D341Med (cell line): ENCODE measurements at places on chromosomes 6 and 20.

DNA sequence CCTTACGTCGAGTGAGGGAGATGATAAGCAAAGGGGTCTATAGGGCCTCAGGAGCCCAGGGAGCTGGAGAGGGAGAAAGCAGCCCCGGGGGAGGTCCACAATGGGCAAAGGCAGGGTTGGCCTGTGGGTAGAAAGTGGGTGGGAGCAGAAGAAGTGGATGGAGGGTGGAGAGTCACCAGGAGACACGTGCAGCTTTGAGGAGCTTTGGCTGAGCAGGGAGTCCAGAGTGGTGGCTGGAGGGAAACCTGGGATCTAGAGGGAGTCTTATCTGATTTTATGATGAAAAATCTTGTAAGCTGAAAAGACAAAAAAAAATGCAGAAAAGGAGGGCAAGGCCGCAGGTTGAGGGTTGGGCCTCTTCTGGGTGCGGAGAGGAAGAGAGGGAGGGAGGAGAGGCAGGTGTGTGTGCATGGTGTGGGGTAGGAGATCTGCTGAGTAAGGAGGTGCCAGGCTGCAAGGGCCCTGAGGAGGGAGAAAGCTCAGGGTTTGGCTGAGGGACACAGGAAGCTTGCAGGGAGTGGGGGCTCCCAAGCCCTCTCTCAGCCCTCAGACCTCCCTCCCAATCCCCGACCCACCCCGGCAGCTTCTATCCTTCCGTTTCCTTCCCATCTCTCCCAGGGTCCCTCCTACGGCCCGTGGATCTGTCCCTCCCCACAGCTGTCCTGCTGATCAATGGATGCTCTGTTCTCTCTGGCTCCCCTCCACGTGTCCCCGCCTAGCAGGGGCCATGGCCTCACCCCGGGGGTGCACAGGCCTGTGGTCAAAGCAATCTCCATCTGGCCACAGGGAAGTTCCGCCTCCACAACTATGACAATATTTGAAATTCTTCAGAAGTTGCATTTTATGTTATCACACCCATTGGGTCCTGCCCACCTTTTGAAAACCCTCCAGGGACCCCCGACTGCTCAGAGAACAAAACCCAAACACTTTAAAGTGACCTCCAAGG lies 17.1 kb upstream of the BPI start:
- no peak for DNase-seq

GRCh38 chr20:50095476-50096078 lies 17.4 kb downstream of the UBE2V1 start:
- DNase-seq = no peak

DNA sequence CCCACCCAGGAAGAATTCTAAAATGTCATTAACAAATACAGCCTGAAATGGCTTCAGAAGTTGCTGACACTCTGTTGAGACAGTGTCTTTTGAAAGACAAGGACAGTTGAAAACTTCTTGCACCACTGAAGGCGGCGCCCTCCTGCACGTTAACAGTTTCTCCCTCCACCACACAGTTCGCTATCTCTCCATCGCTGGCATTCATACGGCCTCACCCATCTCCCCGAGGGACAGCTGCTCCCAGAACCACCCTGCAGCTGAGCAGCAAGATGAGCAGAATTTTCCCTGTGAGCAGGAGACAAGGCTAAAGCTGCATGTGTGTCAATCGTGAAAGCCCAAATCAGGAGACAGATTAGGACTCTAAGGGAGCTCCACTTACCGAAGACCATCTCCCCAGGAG lies 113.3 kb downstream of the LY86 start:
- DNase-seq = no peak

DNA sequence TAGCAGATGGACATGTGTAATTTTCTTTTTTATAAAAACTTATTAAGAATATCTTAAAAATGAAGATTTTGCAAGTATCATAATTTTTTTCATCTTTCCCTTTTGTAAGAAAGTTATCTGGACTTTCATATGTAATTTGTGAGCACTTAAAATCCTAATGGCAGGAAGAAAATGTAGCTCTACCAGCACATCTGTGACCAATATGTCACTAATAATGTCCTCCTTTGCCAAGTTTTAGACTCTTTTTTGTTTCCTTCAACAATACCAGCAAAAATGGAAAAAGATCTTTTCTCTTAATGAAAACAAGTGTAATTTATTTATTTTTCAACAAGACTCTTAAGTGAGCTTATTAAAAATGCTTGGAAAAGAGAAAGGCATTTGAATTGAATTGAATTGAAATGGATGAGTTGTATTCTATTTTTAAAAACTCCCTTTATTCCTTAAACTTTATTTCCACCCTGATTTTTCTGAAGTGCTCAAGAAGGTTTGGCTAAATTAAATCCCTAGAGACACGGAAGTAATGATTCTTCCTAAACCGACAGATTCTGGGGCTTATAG lies 110.7 kb downstream of the KIF6 start:
- no peak for DNase-seq

GRCh38 chr20:25706793-25707192 lies 10.1 kb upstream of the ZNF337 start:
- DNase-seq = no peak

DNA sequence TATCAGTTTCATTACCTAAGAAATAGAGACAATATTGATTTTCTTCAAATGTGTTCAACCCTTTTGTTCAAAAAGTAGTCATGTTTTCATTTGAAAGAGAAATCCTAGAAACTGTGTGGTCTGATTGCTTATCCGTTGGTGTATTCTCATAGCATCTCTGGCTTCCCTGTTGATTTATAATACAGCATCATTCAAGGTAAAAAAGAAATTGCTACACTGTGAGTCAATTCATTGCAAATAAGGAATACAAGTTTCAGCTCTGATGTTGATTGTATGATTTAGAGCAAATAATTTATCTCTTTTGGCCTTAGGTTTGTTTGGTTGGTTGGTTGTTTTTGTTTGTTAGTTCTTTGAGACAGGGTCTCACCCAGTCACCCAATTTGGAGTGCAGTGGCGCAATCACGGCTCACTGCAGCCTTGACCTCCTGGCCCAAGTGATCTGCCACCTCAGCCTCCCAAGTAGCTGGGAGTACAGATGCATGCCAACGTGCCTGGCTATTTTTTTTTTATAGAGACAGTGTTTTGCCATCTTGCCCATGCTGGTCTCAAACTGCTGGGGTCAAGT lies 185.5 kb upstream of the TNFAIP3 start:
- DNase-seq = no peak

GRCh38 chr6:159203304-159204005 lies 34.3 kb downstream of the FNDC1 start:
- no peak for DNase-seq

DNA sequence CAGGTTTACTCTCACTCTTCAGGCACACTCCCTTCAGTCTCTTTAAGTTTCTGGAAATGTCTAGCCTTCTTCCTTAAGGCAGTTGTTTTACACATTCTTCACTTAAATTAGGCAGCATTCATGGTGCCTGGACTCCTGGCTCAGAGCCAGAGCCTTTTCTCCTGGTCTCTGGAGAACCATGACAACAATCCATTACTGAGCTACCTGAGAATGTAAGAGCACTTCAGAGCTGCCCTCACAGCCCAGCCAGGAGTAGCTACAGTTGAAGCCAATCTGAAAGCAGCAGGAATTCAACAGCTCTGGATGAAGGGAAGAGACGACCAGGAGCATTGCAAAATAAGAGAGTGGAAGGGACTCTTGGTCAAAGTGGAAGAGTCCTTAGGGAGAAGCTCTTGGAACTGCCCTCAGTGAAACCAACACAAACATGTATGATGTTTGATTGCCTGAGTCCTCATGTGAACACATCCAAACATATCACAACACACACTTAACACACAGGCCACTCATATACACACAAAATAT lies 416.8 kb upstream of the SPTLC3 start:
- DNase-seq = no peak

GRCh38 chr6:149867876-149868640 lies 3.9 kb upstream of the LRP11 start:
- DNase-seq = no peak

DNA sequence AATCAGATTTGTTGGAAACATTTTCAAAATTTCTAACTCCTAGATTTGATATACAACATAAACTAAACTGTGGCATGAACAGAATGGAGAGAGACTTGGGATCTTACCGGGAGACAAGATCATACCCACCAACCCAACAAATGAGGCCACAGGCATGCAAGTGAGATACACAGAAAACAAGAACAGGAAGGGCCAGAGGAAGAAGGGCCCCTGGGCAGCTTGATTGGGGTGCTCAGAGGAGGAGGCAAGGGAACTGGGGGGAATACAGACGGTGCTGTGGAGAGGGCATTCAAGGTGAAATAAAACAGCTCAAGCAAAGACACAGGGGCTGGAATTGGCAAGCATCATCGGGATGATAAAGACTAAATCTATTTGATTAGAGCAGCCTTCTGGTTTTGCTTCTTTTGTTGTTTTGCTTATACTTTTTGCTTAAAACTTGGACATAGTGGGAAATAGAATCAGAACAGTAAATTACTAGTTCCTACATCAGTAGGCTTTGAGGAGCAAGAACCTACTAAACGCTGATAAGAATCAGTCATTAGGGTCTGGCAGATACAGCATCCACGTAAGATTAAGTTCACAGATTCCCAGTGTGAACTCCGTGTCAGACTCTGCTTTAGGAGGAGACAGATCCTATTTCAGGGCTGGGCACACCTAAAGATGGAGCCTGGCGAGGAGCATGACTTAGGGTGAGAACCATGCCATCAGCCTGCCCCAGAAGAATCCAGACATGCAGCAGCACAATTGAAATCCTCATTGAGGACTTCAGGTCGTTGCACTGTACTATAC lies 3.5 kb upstream of the RAMACL start:
- DNase-seq = no peak

DNA sequence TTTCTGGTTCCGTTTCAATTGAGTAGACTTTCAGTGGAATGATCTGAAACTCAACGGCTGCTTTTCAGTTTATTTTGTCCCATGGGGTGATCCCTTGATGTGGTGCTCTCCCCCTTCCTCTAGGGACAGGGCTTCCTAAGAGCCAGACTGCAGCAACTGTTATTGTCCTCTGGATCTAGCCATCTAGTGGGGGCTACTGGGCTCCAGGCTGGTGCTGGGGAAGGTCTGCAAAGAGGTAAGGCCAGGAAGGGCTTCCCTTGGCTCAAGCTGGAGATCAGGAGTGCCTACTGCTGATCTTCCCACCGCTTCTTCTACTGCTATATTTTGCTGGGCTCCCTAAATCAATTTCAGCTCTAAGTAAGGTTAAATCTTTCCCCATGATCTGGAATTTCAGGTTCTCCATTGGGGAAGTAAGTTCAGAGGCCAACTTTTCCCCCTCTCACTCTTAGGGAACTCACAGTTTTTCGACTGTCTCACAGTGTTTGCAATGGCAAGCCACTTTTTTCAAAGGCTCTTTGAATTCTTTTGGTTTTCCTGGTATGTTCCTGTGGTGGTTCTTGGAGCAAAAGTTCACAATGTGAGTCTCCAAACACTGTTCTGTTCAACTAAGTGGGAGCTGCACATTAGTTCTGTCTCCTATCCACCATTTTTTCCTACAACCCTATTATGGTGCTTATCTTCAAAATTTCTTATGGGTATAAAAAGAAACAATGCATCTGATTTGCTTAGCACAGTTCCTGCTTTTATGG lies 286.2 kb upstream of the EXOC2 start:
- no peak for DNase-seq

DNA sequence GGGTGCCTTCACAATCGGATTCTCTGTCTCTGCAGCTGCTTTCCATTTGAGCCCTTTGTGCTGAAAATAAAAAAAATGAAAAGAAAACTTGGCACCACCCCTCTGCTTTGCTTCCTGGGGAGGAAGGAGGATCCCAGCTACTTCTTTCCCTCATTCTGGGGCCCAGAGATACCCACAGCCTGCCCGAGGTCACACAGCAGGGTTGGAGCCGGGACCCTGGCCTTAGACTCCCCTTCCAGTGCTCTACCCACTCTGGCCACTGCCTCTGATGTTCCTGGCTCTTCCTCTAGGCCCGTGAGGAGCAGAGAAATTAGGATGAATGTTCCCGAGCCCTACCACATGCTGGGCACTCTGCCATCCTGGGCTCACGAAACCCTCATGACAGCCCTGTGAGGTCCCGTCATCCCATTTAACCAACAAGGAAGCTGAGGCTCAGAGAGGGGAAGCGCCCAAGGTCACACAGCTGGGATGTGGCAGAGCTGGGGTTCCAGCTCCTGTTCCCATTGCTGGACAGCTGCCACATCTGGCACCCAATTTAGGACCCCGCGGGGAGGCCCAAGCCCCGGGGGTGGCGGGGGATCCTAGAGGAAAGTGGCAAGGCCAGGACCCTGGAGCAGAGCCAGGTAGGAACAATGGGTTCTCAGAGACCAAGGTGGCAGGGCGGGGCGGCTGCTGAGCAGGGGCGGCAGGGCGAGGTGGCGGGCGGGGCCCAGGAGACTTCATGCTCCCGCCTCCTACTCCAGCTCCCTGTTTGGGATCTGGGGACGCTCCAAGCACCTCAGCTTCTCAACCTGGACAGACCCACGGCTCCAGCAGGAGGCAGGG lies 76.6 kb downstream of the CEBPB start:
- DNase-seq = no peak

GRCh38 chr6:69019832-69020231 lies 384.8 kb downstream of the ADGRB3 start:
- no peak for DNase-seq

DNA sequence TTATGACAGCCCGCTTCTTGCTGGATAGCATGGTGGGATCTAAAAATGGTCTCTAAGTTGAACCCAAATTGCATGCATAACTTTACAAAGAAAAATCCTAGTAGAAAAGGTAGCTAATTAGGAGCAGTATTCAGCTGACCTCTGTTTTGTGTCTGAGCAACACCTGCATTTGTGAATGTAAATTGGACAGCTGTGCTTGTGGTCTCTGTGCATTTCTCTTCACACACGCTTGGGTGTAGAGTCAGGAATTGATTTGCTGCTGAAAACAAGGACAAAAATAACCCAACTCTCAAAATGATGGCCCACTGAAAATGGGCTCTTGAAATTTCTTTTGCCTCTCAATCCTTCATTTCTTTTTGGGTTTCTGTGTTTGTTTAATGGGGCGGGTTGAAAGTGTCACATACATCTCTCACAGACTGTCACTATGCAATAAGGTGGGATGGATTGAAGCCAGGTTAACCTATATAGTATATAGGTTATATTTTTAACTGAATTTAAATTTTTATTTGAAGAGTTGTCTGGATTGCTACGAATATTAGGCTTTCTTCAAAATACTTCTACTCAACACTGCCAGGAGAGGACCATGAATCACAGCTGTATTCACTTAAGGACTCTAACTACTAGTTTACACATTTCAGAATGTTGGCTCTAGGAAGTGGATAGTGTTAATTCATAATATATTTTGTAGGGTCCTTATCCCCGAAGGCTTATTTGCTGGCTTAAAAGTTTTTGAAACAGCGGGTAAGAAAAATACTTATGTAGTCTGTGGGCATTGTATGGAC lies 46.5 kb downstream of the SOBP start:
- DNase-seq = no peak

GRCh38 chr20:35592339-35592974 lies 23.2 kb upstream of the SPAG4 start:
- DNase-seq = peak; percentile 32

DNA sequence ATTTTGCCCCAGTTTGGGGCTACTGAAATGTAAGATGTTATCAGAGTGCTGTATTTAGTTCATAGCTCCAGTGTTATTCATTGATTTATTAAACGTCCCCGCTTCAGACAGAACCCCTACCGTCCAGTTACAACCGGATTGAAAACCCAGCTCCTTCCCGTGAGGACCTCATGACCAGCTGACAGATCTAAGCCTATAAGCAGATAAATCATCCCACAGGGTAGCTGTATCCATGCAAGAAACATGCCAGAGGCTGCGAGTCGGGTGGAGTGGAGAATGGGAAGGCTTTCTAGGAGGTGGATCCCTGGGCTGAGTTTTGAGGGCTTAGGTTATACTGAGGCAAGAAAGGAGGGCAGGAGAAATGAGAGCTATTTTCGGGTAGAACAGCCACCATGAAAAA lies 260.0 kb downstream of the ARID1B start:
- DNase-seq = peak; percentile 50

- no peak for DNase-seq
These were observed 155.3 kb downstream of the DHX35 start for GRCh38 chr20:39117491-39117890.

- no peak for DNase-seq
These were observed 3.2 kb downstream of the SLC22A23 start for GRCh38 chr6:3453413-3454272.
